ENCODE measurements at places on chromosomes 7 and 10. TPM values are rescaled to one million over a fixed set of nuclear protein-coding genes. Genes with fewer than 3 reads are reported as not detected.

The CCL24 gene
- not detected for total RNA-seq

The SPRN gene
- 3.7 TPM for total RNA-seq

The PLCE1 gene
- total RNA-seq: 0.84 TPM

The MYL10 gene
- 0.73 TPM for total RNA-seq

The SLC29A3 gene
- 3.4 TPM for total RNA-seq

The AP5Z1 gene
- 70.7 TPM for total RNA-seq

The PTPRZ1 gene
- 1.6 TPM for total RNA-seq

The SPOCK2 gene
- 1.4 TPM for total RNA-seq

The UPF2 gene
- total RNA-seq: 23.2 TPM

The PLPP4 gene
- 44.1 TPM for total RNA-seq

Measured in astrocyte (in vitro differentiated cells and primary cell).